ENCODE measurements at places on chromosomes 2 and 18.
A peak's percentile ranks its signal among the peaks of the same experiment; 100 is the strongest.

- peak; percentile 74 for DNase-seq
Measured at GRCh38 chr2:85785027-85785822, 31.4 kb downstream of the ATOH8 start.

GRCh38 chr18:70322928-70323327 is 34.1 kb downstream of the SOCS6 start:
- no peak for DNase-seq

GRCh38 chr2:37316181-37316580 is 8.5 kb downstream of the PRKD3 start:
- DNase-seq = no peak

- DNase-seq = no peak
Measured at GRCh38 chr2:142782942-142783443, 94.5 kb upstream of the KYNU start.

DNA sequence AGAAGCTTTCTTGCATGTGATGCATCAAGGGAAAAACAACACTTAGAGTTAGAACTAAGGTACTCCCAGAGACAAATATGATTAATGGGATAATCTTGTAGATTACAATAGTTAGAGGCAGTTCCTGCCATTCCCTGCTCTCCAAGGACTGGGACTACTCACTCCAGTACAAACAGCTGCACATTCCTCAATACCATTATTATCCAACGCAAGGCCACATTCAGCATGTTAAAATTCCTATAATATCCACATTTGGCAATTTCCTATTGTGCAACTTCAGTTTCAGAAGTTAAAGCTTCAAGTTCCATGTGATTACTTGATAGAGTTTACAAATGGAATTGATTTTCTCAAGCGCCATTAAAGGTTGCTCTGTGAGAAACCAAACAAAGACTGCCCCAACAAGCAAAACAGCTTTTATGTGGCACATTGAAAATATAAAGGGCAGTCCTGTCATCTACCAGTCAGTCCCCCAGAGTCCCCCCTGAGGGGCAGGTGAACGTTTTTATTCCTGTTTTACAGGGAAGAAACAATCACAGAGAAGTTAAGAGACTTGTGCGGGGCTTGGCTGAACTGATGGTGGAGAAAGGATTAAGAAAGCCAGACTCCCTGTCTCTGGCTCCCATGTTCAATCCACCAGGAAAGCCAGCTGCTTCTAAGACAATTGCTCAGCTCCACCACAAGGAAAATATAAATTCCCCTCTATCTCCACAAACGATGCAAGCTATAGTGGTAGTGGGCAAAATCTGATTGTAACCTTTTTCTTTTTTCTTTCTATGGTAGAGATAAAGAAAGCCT is 72.6 kb downstream of the TXNL1 start:
- no peak for DNase-seq

DNA sequence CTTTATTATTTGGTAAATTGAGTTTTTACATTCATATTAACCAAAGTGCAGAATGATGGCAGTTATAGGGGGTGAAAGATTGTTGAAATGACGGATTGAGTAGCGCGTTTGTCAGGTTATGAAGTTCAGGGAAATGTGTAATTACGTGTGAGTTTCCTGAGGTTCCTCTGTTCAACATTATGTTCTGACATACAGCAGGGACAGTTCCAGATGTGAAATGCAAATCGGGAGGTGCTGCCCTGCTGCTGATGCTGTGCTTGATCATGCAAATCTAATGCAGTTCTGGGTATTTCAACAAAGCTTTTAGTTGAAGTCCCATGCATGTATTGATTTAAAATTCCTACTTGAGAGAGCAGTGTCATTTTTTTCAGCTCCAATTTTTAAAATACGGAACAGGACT is 57.9 kb downstream of the CDH7 start:
- DNase-seq = no peak

- no peak for DNase-seq
Measured at GRCh38 chr2:83565626-83566025, 893.5 kb downstream of the SUCLG1 start.

GRCh38 chr18:32801228-32801627 is 28.4 kb upstream of the KLHL14 start:
- no peak for DNase-seq

- no peak for DNase-seq
Measured at GRCh38 chr2:161131074-161131680, 29.1 kb upstream of the TANK start.

GRCh38 chr2:19623488-19623887 is 265.1 kb upstream of the OSR1 start:
- no peak for DNase-seq

DNA sequence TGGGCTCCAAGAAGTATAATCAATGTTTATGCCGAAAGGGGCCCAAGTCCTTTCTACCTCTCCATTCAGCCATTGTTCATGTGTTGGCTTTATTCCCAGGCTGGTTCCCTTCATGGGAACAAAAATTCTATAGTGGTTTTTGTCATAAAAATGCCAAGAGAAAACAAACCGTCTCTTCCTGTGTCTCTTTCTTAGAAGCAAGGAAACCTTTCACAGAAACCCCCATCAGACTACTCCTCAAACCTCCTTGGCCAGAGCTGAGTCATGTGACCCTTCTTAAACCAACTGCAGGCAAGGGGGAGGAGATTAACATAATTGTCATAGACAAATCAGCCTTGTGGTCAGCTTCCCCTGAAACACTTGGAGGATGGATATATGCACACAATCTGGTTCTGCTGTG is 75.1 kb upstream of the TANK start:
- peak; percentile 48 for DNase-seq

- peak; percentile 5 for DNase-seq
Measured at GRCh38 chr2:113000436-113000835, 4.8 kb upstream of the IL36A start.

DNA sequence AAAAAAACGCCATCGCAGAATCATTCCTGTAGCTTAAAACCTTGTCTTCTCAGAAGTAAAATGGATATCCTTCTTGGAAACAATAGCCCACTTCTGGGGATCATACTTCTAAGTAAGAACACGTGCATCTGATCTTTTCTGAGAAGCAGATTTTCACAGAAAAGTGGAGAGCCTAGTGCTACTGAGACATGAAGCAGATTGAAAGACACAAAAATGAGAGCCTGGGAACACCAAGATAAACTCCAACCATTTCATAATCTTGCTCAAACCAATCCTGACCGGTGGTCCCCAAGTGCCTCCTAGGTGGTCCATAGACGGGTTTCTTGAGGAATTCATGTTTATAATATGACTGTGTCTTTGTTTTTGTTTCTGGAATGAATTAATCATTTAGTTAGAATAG is 191.2 kb downstream of the IRS1 start:
- no peak for DNase-seq

DNA sequence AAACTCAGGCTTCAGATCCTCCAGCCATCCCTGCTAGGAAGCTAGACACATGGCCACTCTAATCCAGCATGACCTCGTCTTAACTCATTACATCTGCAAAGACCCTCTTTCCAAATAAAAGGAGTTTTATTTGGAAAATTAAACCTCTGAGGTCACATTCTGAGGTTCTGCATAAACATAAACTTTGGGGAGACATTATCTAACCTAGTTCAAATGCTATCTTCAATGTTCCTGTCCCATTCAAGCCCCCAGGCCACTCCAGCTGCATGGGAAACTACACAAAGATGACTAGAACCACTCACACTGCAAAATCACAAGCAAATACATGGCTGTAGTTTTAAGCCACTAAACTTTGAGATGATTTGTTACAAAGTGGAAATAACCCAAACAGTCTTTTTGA is 99.0 kb upstream of the RNF152 start:
- no peak for DNase-seq

DNA sequence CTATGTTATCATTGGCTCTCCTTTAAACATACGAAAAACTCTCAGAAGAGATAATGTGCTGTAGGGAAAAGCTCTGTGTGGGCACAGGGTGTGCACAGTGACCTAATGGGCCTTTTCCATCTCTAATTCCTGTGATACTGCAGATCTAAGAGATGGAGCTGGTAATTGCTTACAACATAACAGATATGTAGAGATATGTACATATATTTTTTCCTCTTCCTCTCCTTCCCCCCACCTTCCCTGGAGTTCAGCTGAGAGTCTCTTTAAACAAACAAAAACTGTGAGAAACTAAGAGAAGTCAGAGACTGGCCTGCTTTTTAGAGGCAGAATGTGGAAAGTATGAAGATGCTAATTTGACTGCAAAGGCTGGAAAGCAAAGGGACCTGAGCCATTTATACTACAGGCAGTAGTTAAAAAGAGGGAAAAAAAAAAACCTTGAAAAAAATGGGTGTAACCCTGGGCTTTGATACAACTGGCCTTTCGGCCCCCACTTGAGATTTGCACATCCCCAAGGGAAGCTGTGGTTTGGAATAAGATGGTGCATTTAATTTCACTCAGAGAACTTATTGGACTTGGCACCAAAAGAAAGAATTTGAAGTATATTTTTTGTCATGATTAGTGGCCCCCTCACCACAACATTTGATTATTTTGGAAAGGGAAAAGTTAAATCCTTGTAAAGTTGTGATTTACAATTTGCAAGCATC is 502.2 kb upstream of the ZEB2 start:
- no peak for DNase-seq

DNA sequence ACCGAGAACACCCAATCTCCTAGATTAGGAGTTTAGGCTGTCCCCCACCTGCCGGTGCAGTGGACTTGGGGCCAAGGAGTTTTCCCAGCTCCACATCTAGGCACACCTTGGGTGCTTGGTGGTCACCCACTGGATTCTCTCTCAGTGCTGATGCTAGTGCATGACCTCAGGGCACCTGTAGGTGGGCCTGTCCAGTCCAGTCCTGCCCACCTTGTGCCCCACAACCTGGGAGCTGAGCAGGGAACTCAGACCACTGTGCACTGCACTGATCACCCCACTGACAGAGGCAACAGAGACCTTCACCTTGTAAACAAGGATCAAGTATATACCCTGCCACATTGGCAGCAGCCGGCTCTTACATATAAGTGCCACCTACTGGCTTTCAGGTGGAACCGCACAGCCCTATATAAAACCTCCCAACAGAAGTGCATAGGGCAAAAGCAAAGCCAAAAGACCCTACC is 12.7 kb upstream of the CDH19 start:
- DNase-seq = peak; percentile 67
